ENCODE measurements at places on chromosomes 12 and 14. TPM values are rescaled to one million over a fixed set of nuclear protein-coding genes. Genes with fewer than 3 reads are reported as not detected.

The ANKLE2 gene
- total RNA-seq = 25.6 TPM

DNA sequence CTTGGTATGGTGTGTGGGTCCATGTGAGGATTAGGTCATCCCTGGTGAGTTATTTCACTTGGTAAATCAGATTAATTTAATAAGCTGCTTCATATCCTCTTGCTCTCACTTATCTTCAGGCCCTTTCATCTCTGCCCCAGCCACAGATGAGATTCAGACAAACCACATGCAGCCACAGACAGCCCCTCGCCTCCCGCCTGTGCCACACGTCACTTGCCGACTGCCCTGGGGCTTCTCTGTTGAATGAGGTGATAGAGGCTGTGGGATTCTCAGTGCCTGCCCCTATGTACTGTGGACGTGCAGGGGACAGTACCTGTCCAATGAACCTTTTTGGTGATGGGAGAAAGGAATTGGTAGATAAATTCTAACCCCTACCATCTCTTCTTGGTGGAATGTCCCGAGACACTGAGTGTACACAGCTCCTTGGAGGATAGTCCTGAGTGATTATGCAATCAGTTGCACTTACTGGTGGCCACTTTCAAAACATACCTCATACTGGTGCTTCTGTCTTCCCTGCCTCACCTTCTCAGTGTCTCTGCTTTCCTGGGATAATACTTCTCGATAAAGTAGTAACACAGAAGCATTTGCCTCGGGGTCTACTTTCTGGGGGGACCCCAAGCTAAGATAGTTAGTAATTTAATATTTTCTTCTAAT is 248.7 kb downstream of the TTC6 start:
- DNase-seq = no peak

The TAS2R43 gene
- not detected for total RNA-seq

- DNase-seq = no peak
Measured at GRCh38 chr14:50040401-50040775, 76.0 kb downstream of the VCPKMT start.

DNA sequence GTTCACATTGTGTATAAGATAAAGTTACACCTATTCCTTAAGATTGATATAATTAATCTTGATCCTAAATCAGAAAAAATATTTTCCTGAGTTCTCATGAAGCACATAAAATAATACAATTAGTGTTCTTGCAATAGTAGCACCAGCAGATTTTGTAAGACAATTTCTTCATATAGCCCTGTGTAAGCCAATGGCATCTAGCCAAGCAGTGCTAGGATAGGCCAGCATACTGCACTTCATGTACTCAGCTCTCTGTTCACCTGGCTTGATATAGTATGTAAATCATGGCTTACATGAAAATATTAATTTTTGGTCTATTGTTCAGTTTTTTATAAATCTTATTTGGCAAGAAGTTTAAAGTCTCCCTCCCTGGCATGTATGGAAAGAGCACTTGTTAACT is 1.9 kb downstream of the KLRF2 start:
- no peak for DNase-seq

GRCh38 chr12:43177276-43177675 is 374.7 kb downstream of the ADAMTS20 start:
- no peak for DNase-seq

DNA sequence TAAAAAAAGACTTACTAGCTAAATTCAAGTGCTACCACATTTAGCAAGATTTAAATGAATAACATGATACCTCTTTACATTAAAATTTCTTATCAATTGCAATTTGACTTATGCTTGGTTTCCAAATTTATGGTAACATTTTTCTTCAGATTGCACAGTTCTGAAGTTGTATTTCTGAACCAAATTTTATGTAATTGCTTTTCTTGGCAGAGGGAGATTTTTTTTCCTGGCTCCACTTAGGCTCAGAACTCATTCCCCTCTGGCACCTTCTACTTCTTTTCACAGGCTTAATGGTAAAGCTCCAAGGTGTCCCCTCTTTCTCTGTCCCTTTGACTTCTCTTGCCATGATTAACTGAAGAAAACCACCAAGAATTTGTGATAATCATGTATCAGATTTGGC is 99.8 kb upstream of the TMTC1 start:
- no peak for DNase-seq

The RERG gene
- total RNA-seq = 4.1 TPM

The NPFF gene
- not detected for total RNA-seq

DNA sequence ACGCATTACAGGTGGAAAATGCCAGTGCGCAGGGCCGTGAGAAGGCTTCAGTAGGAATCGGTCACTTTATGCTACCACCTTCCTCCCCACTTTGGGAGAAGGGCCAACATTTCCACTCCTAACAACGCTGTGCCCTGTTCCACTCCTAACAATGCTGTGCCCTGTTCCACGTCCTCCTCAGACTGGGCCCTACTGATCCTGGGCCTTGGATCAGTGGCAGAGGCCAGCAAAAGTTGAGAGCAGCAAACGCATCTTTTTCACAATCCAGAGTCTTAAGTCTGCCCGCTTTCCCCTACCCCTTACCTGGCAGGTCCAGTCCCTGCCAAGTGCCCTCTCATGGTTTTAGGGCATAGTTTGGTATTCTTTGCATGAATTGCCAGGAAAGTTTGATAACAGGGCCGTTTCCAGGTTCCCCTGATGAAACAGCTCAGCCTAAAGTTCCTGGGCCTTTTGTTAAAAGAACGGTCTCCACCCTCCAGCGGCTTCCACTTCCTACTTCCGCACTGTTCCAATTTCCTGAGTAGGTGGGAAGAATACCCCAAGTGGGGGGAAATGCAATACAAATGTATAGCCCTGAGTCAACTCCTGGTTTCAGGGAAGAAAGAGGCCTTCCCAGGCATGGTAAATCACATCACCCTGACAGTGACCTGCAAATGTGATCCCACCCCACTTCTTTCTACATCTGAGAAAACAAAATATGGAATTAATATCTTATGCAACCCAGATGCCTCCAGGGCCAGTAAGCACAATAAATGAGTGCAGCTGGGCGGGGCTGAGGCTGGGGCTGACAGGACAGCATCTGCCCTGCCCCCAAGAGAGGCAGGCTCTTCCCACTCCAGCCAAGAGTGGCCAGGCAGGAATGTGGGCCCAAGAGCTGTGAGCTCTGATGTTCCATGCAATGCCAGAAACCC is 15.0 kb downstream of the KCTD10 start:
- DNase-seq = peak; percentile 94

The SUOX gene
- 29.7 TPM for total RNA-seq

The NR1H4 gene
- not detected for total RNA-seq

GRCh38 chr12:106508966-106509365 is 73.8 kb upstream of the RFX4 start:
- DNase-seq = no peak

- DNase-seq = no peak
Measured at GRCh38 chr12:66309606-66310005, 7.3 kb downstream of the HELB start.

The CACNA2D4 gene
- total RNA-seq = 1.0 TPM

DNA sequence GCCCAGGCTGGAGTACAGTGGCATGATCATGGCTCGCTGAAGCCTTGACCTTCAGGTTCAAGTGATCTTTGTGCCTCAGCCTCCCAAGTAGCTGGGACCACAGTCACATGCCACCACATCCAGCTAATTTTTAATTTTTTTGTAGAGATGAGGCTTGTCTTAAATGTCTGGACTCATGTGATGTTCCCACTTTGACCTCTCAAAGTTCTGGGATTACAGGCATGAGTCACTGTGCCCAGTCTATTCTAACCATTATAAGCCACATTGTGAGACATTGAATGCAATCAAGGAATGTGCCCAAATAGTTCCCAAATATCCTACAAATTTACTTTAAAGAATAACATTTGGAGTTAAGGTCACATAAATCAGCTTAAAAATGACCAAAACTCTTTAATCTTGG is 130.7 kb upstream of the ARID2 start:
- no peak for DNase-seq

DNA sequence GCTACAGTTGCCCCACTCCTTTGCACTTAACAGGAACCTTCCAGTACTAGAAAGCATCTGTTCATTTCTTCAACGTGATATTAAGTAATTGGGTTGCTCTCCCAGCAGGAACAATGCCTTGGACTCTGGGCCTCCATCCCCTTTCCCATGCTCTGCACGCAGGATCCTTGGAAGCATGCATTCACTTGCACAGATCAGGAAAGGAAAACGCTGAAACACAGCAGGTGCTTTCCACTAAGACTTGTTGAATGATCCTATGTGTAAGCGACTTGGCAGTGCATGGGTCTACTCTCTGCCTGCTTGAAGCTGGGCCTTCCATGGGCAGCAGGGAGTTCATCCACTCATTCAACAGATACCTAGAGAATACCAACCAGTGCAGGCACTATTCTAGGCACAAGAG is 2.3 kb downstream of the LTBP2 start:
- no peak for DNase-seq

The DTX1 gene
- total RNA-seq = 1.6 TPM

The SSTR1 gene
- total RNA-seq = 0.43 TPM

GRCh38 chr12:116881877-116882507 is 751 bp upstream of the HRK start:
- DNase-seq = no peak

The RNASE7 gene
- total RNA-seq = not detected

The STYK1 gene
- not detected for total RNA-seq

The KERA gene
- not detected for total RNA-seq

The ASCL1 gene
- not detected for total RNA-seq

- no peak for DNase-seq
Measured at GRCh38 chr14:89422181-89422951, 5.3 kb upstream of the FOXN3 start.

GRCh38 chr14:67944605-67945004 is 125.0 kb downstream of the RAD51B start:
- DNase-seq = no peak

DNA sequence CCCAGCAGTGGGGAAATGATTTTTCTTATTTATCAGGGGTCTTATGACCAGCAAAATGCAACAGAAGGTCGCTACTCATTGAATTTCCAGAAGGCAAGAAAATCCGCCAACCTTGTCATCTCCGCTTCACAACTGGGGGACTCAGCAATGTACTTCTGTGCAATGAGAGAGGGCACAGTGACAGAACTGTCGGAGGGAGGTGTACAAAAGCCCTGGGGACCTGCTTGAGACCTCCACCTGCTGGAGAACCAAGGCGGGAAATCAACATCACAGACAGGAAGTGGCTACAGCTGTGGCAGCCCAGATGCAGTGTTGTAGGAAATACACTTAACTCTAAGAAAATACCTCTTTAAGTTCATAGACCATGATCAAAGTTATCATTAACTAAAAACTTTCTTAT is 250.9 kb upstream of the OR4E1 start:
- DNase-seq = no peak

GRCh38 chr12:117646520-117646919 is 285.1 kb upstream of the NOS1 start:
- DNase-seq = no peak

GRCh38 chr12:115149685-115150378 is 465.9 kb upstream of the TBX3 start:
- no peak for DNase-seq

GRCh38 chr12:66176105-66176900 is 6.5 kb upstream of the TMBIM4 start:
- no peak for DNase-seq

- peak; percentile 58 for DNase-seq
Measured at GRCh38 chr12:105920161-105920684, 218.5 kb downstream of the NUAK1 start.
